ENCODE measurements at places on chromosomes 1 and 21. TPM values are rescaled to one million over a fixed set of nuclear protein-coding genes. Genes with fewer than 3 reads are reported as not detected.

Gene CAPN9
- under 0.01 TPM for total RNA-seq

Gene MAGI3
- 31.8 TPM for total RNA-seq

- no peak for DNase-seq
Observed at GRCh38 chr1:90862782-90863181, 145.7 kb upstream of the BARHL2 start.

DNA sequence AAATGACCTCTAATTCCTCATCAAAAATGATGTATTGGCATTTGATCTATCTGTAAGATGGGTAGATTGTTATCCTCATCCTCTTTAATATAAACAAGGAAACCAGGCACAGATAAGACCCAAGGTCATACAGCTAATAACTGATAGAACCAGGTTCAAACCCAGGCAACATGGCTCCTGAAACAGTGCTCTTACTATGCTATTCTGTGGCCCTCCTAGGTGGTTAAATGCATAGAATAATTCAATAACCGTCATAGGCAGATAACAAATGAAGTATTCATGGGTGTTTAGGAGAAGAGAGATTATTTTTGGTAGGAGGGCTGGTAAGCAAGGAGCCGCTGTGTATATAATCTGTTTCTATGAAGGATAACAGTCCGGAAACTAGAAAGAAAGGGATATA is 46.4 kb downstream of the DHX9 start:
- DNase-seq = no peak
